ENCODE measurements at places on chromosomes 7 and 10. TPM values are rescaled to one million over a fixed set of nuclear protein-coding genes. Genes with fewer than 3 reads are reported as not detected.

- DNase-seq: no peak
These were observed 202.6 kb upstream of the PPP2R2D start for GRCh38 chr10:131698232-131698631.

HOXA11 gene
- total RNA-seq: not detected

LIPF gene
- total RNA-seq: not detected

GRCh38 chr7:71636329-71636728, 504.4 kb downstream of the GALNT17 start:
- DNase-seq: no peak

DNA sequence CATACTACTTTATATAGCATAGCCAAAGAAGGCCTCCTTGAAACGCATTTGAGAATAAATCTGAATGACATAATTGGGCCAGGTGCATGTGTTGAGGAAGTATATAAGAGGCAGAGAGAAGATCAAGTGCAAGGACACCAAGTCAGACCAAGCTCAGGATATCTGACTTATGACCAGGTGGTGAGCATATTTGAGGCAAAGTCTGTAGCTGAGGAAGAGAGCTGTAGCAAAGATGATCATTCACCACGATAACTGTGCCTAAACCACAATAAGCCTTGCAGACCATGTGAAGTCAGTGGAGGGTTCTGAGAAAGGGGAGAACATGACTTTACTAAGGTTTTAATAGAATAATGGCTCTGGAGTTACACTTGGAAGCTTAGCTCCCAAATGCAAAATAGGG, 292.3 kb downstream of the SORCS1 start:
- DNase-seq: no peak

- no peak for DNase-seq
These were observed 50.8 kb downstream of the CYTH3 start for GRCh38 chr7:6221340-6222319.

- DNase-seq: no peak
These were observed 13.1 kb downstream of the FZD9 start for GRCh38 chr7:73446682-73447081.

ZNF425 gene
- 6.5 TPM for total RNA-seq

CTNNA3 gene
- 3.3 TPM for total RNA-seq

All from glutamatergic neuron (in vitro differentiated cells).